ENCODE measurements at places on chromosomes 7 and 10.

DNA sequence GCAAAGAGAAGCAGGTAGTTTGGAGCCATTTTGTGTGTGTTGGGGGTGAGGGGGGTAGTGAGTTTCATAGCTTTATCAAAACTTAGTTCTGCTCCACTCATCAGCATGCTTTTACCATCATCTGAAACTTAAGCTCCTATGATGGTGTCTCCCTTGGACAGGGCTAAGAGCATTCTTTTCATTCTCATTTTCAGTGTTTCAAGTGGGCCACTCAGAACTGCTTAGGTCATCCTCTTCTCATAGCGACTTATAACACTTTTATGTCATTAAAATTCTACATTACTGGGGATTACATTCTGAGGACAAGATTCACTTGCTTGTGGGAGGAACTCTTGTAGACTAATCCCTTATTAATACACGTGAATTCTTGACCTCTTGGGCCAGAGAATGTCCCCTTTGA lies 649.4 kb downstream of the SUGCT start:
- no peak for DNase-seq

- DNase-seq, result peak; percentile 17
Observed at GRCh38 chr10:119360181-119360921, 153.0 kb downstream of the GRK5 start.

DNA sequence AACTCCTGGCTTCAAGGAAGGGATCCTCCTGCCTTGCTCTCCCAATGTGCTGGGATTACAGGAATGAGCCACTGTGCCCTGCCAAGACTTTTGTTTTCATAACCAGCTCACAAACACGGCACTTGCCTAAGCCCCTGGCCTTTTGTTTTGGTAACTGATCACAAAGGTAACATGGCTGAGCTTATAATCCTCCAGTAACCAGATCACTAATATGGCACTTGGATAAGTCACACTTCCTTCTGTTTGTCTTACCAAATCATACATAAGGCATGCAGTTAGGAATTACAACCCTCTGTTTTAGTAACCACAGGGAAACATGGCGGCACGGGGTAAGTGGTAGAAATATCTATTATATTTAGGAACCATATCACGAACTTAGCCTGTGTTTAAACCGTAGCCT lies 577.1 kb downstream of the CALN1 start:
- no peak for DNase-seq

- peak; percentile 1 for DNase-seq
Observed at GRCh38 chr7:45645141-45645969, 71.2 kb downstream of the ADCY1 start.

- DNase-seq, result no peak
Observed at GRCh38 chr10:73779018-73779417, 2.8 kb upstream of the CHCHD1 start.

Measured in CD14-positive monocyte (primary cell).